Stimulated activated CD4-positive, alpha-beta T cell treated with anti-CD3 and anti-CD28 coated beads, Interleukin-12 subunit alpha, Interleukin-12 subunit beta, amount 100 ng/mL, for 24 hours (primary cell): ENCODE measurements at places on chromosomes 2 and 18.

DNA sequence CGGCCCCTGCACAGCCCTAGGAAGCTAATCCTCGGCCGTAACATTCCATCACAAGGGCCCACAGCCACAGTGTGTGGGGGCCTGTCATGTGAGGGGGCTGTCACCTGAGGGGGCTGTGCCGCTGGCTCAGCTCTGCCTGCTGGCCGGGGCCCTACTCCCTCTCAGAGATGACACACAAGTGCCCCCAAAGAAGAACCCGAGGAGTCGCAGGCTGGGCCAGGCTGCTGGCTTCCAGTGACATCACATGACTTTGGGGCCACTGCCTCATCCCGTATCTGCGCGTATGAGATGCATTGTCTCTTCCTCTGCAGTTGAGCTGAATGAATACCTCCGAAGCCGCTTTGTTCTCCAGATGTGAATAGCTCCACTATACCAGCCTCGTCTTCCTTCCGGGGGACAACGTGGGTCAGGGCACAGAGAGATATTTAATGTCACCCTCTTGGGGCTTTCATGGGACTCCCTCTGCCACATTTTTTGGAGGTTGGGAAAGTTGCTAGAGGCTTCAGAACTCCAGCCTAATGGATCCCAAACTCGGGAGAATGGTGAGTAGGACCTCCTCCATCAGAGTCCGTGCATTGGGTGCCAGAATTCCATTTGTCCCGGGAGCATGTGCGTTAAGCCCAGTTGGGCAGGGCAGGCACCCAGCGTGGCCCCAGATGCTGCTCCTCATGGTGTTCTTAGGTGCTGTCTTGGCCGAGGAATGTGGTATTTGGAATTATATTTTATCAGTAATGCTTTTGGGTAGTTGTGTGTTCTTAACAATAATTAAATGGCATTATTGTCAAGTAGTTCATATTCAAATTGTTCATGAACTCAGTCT lies at the start of gene CNDP1:
TSS of gene CNDP1 (plus strand) at position 351 of the 820 bp plus-strand sequence. CDS start at position 519, 168 bp downstream.
- DNase-seq = no peak

GRCh38 chr2:68909793-68910674 lies 38.8 kb upstream of the BMP10 start:
- DNase-seq = peak; percentile 81

- DNase-seq = no peak
Measured at GRCh38 chr18:21069468-21069867, 42.1 kb downstream of the ROCK1 start.

GRCh38 chr18:46301081-46301480 lies 196.9 kb downstream of the HAUS1 start:
- no peak for DNase-seq

GRCh38 chr2:238774071-238774470 lies 73.8 kb upstream of the TWIST2 start:
- no peak for DNase-seq

GRCh38 chr2:120344976-120345581 lies 857 bp upstream of the INHBB start:
- DNase-seq = no peak

DNA sequence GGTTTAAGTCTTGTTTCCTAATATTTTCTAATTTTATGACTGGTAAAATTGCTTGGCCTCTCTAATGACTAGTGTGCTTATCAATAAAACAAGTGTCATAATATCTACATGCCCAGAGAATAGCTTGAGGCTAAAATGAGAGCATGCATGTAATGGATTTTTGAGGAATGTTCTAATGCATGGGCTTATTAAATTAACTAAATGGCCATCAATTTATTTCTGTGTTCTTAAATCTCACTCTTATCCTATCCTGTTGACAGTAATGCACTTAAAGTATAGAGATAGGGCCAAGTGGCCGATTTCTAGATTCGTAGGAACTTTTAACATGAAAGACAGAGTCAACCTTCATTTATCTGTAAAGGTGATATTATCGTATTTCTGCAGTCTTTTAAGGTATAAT lies 252.4 kb upstream of the COL3A1 start:
- no peak for DNase-seq
